Effector CD8-positive, alpha-beta T cell (primary cell): ENCODE measurements at places on chromosomes 6 and 20.

- no peak for DNase-seq
These were observed 12.1 kb upstream of the TBXT start for GRCh38 chr6:166179704-166180103.

- no peak for DNase-seq
These were observed 52.6 kb downstream of the TFAP2A start for GRCh38 chr6:10362300-10362699.

- DNase-seq, result no peak
These were observed 115.3 kb downstream of the JARID2 start for GRCh38 chr6:15361197-15361596.

GRCh38 chr6:143575901-143576426 is 64.4 kb upstream of the FUCA2 start:
- no peak for DNase-seq

- no peak for DNase-seq
These were observed 11.0 kb downstream of the ROS1 start for GRCh38 chr6:117414770-117415169.

DNA sequence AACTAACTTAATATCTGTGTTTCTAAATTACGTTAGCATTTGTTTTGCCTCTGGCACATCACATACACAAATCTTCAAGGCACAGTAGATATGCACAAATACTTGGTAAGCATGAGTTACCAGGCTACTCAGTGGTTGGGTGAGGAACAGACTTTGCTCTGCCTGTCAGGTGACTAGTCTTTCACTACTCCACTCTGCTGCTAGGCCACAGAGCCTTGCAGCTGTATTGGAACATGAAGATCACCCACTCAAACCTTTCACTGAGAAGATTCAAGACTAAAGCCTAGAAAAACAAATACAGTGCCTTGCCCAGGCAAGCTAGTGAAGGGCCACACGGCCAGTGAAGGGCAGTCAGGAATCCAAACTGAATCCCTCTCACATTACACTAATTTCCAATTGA is 47.0 kb downstream of the DTNBP1 start:
- no peak for DNase-seq

DNA sequence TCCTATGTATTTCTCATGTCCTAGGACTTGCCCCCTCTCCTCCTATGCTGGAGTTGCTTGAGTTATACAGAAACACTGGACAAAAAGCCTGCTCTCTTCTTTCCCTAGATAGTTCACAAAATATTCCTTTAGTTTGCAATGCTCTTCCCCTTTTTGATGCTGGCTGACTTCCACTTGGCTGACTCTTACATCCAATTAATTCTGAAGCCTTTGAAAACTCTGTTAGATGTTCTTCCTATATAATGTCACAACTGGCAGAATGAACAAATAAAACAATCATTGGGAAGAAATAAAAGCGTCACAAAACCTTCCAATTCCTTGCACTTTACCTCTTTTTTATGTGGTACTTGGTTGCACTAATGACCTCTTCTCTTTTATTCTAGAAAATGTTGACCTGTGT is 253.8 kb upstream of the CITED2 start:
- no peak for DNase-seq

- no peak for DNase-seq
These were observed 104.6 kb upstream of the RSPO3 start for GRCh38 chr6:127013865-127014264.

- no peak for DNase-seq
These were observed 141.2 kb upstream of the HCRTR2 start for GRCh38 chr6:55033016-55033546.

- DNase-seq, result no peak
These were observed 80.7 kb upstream of the TRAF3IP2 start for GRCh38 chr6:111686249-111686931.

DNA sequence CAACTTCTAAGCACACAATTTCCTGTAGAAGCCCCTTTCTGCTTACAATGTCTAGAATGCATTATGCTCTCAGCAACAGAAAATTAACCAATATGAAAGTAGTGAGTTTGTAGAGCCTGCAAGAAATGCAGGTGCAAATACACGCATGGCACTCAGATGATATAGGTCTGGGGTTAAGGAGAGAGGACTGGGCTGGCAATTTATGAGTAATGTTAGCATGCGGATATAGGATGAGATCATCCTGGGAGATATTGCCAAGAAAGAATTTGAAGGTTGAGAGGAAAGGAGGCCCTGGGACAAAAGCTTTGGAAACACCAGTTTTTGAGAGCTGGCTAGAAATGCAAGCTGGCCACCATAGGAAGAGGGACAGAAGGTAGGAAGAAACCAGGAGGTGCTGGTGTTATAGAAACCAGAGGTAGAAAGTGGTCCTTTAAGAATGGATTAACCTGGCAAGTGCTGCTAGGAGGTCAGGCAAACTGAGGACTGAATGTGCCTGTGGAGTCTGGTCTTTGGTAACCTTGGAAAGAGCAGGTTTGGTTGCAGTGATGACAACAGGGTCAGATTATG is 183.2 kb upstream of the MYLIP start:
- no peak for DNase-seq

DNA sequence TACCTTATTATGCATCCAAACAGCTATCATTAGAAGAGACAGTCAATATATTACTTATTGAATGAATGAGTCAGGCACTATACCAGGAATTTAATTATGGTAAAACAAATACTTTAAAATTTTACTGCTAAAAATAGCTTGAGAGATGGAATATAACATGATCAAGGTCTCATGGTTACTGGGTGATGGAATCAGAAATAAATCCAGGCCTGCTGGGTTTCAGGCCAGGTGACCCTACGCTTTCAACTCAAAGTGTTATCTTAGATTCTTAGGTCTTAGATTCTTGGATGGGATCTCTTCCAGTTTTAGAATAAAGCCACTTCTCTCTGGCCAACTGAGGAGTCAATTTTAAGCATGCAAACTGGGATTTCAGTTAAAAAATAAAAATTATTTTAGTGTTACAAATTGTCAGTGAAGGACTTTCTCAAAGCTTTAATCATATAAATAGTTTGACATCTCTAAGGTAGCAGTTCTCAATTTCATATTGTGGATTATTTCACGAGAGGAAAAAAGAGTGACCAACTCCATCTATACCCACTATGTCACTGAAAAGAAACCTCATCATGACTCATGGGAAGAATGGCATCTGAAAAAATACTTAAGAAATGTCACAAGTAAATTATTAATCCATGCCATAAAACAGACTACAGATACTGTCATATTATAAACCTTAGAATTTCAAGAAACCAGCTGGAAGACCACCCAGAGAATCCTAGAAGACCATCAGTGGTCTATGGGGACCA is 283.4 kb upstream of the RUNX2 start:
- DNase-seq, result no peak

GRCh38 chr6:26029857-26030653 is 57.2 kb upstream of the HFE start:
- DNase-seq, result no peak

- no peak for DNase-seq
These were observed 32.7 kb downstream of the CEBPB start for GRCh38 chr20:50223039-50224005.

DNA sequence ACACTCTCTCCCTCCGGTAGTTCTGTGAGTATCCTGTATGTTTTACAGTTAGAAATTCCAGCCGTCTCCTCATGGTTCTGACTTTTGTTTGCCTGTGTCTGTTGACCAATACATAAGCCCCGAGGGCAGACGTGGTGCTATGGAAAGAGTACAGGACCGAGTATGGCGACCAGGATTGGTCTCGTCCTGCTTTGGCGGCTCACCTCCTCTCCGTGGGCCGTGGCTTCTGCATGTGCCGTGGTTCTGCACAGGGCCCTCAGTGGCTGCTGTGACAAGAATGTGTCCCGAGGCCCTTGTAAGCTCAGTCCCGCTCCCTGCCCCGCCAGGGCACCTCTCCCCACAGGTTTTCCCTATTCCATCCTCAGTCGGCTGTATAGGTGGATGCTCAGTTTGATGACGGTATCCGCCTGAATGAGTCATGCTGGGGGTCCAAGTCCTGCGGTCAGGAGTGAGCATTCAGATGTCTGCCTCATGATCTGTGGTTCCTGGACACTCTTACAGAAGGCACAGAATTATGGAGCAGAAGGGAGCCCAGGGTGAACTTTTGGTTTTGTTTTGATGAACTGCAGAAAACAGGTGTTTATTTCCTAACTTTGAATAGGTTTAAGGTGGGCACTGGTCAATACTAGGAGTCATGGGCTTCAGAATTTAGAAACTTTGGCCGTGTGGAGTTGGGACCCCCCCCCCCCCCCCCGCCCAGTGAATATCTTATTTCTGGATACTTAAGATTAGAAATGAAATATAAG is 1.2 kb downstream of the ARFGAP1 start:
- no peak for DNase-seq

- no peak for DNase-seq
These were observed 250.9 kb upstream of the SULF2 start for GRCh38 chr20:48035961-48036731.

- no peak for DNase-seq
These were observed 83.0 kb upstream of the FAM184A start for GRCh38 chr6:119161438-119161837.

- DNase-seq, result no peak
These were observed 276.9 kb downstream of the BMP7 start for GRCh38 chr20:56989516-56989915.

- DNase-seq, result no peak
These were observed 87.2 kb downstream of the PRDM1 start for GRCh38 chr6:106173124-106173879.

- peak; percentile 69 for DNase-seq
These were observed at the start of the genes PFDN6 and WDR46 for GRCh38 chr6:33288921-33289783. Gene PFDN6 (plus strand): TSS chr6:33289601. CDS start chr6:33289857, 256 bp downstream. Gene WDR46 (minus strand): TSS chr6:33289239. CDS start chr6:33289170, 69 bp downstream.

DNA sequence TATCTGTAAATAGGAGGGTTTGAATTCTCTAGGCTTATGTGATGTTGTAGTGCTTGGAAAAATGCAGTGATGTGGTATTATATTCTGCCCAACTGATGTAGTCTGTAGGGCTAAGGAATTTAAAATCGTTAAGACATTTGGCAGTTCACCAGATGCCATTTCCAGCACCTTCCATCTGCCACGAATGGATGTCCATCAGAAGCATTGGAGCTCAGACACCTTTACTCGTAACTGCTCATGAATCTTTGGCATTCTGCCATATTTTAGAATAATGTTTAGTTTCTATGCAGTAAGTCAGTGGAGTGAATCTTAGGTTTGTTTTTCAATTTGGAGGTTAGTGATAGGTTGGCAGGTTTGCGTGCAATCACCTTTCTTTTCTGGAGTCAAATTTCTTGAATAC is 2.4 kb upstream of the SYTL3 start:
- no peak for DNase-seq

GRCh38 chr6:53309901-53310300 is 38.8 kb downstream of the ELOVL5 start:
- DNase-seq, result no peak

DNA sequence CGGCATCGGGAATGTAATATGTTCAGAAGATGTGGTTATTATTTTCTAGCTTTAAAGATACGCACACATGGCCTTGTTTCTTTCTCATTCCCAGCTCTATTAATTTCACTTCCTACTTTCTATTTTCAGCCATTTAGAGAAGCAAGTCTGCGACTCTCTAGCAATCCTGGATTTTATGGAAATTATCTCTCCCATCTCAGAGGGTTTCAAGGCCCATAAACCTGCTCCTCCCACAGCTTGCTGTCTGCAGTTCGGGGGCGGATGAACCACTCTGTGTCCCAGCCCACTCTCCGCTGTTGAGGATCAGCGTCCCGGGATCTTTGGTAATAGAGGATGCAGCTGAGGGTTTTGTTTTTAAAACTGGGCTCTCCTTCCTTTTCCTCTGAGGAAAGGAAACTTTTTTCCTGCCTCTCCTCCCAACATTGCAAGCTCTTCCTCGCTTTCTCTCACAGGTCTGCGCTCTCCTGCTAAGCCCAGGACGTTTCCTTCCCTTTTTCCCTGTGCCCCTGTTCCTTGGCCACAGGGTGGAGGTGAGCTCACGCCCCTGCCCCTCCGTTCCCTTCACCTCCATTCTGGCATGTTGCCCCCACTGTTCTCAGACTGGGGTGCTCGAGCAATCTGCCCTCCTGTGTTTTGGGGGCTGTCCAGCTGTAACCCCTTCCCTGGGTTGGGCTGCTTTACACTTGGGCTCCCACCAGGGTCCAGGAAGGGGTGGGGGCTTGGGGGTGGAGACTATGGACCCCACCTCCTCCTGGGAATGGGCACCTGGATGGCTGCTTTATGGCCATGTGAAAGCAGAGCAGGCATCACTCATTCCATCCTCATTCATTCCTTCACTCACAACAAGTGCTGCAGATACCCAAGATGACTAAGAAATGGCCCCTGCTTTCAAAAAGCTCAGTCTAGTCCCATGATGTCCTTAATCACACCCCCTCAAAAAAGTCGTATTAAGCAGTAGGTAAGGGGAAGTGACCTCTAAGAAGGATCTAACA is 54.9 kb downstream of the ZBTB9 start:
- DNase-seq, result no peak

DNA sequence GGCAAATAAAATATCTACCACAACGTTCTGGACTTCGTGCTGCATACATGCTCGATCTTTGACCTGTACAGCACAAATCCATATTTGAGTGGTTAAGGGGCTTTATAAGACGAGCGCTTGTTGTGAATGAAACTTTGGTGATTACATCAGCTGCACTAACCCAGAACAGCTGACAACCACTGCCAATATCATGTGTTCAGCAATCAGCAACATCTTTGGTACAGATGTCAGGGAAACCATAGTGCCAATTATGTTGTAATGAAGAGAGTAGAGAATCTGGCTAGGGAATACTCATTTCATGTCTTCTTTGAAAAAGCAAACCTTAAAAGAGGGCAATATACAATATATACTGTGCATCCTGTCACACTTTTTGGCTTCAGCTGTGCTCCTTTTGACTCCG is 188.6 kb upstream of the NT5E start:
- DNase-seq, result no peak

- no peak for DNase-seq
These were observed 377.1 kb downstream of the BTBD9 start for GRCh38 chr6:38262609-38263008.

- no peak for DNase-seq
These were observed 816 bp upstream of the MAN1A1 start for GRCh38 chr6:119350202-119350951.

GRCh38 chr6:91087908-91088307 is 501.0 kb upstream of the MAP3K7 start:
- DNase-seq, result no peak

GRCh38 chr20:58531657-58532056 is 16.5 kb upstream of the APCDD1L start:
- no peak for DNase-seq

DNA sequence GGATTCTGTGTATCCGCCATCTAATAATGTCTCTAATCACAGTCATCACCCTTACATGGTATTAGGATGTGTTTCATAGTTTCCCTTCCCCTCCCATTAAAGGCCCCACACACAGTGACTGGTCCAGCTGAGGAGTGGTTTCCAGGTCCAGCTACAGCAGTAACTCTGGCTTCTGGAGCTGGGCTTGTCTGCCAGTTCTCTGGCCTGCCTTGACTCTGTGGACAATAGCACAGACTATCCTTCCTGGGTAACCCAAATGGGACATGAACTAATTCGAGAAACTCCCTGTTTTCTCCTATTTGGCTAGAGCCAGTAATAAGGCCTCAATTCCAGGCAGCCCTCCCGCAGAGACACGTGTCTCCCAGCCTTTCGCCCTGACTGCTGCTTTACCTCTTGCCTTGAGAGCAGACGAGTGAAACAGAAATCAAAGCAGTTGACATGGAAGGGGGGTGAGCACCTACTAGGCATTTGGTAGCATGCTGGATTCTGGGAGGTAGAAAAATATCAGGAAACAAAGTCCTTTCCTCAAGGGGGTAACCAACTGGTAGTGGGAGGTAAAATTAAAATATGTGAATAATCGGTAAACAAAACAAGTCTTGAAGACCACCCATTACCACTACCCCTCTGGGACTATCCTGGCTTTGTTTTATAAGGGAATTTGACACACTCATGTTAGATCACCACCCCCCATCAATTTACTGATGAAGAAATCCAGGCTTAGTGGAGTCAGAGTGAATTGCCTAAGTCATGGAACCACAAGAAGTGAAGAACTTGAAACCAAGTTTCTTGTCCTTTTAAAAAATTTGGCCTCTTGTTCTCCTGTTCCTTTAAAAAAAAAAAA is 1.2 kb downstream of the TRAF3IP2 start:
- no peak for DNase-seq
